ENCODE measurements at places on chromosomes 5 and 9. TPM values are rescaled to one million over a fixed set of nuclear protein-coding genes. Genes with fewer than 3 reads are reported as not detected.

- no peaks in the 10 kb centered on the region for H3K27me3 ChIP-seq
- H3K36me3 ChIP-seq = no peaks in the 10 kb centered on the region
- DNase-seq = no peak
- H3K4me3 ChIP-seq = no peak overlapping the region
Measured at GRCh38 chr9:71209890-71210289, 88.5 kb upstream of the TRPM3 start.

The PHF2 gene
- 32.8 TPM for total RNA-seq

The AIF1L gene
- 76.1 TPM for total RNA-seq

- DNase-seq = no peak
- no peak overlapping the region for H3K27ac ChIP-seq
- no peaks in the 10 kb centered on the region for H3K36me3 ChIP-seq
- no peak overlapping the region for H3K4me3 ChIP-seq
Measured at GRCh38 chr5:68257210-68257609, 41.7 kb downstream of the PIK3R1 start.

The FAM78A gene
- 1.3 TPM for total RNA-seq

The FOXD4L4 gene
- 0.67 TPM for total RNA-seq

GRCh38 chr9:35618854-35619799 lies 914 bp upstream of the CD72 start:
- no peaks in the 10 kb centered on the region for H3K27me3 ChIP-seq
- no peak overlapping the region for H3K27ac ChIP-seq
- no peaks in the 10 kb centered on the region for H3K36me3 ChIP-seq
- peaks cover 26% of the 10 kb centered on the region for H3K4me1 ChIP-seq
- DNase-seq = no peak

DNA sequence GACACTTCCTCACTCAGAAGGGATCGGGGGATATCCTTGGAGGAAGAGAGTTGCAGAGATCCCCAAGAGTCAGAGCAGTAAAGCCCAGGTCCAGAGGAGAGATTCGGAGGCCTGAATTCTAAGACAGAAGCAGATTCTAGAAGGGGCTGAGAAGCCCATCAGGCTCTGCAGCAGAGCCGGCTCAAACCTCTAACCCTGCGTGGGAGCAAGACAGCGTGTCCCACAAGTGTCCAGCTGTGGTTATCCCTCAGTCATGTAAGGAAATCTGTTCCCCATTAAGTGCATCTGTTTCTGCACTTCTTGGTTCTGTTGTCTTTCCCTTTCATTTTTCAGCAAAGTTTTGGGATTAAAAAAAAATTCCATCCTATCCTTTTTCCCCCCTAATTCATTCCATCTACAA lies 4.8 kb upstream of the DIAPH1 start:
- peaks cover 54% of the 10 kb centered on the region for H3K36me3 ChIP-seq
- H3K27ac ChIP-seq = no peak overlapping the region
- DNase-seq = no peak
- H3K4me1 ChIP-seq = no peaks in the 10 kb centered on the region

- H3K27ac ChIP-seq = peak overlapping the region; percentile 58
- H3K4me3 ChIP-seq = peak overlapping the region; percentile 77
- peaks cover 18% of the 10 kb centered on the region for H3K4me1 ChIP-seq
- no peaks in the 10 kb centered on the region for H3K27me3 ChIP-seq
- DNase-seq = no peak
Measured at GRCh38 chr5:146203872-146204192, 427 bp downstream of the RBM27 start.

- H3K27me3 ChIP-seq = no peaks in the 10 kb centered on the region
- H3K4me3 ChIP-seq = no peak overlapping the region
- H3K4me1 ChIP-seq = no peaks in the 10 kb centered on the region
- no peak overlapping the region for H3K27ac ChIP-seq
- peaks cover 4% of the 10 kb centered on the region for H3K36me3 ChIP-seq
Measured at GRCh38 chr5:149745-150485, 41.4 kb upstream of the LRRC14B start.

GRCh38 chr9:24832307-24832706 lies 286.6 kb upstream of the IZUMO3 start:
- no peak overlapping the region for H3K4me3 ChIP-seq
- H3K27ac ChIP-seq = no peak overlapping the region
- no peaks in the 10 kb centered on the region for H3K36me3 ChIP-seq
- no peaks in the 10 kb centered on the region for H3K27me3 ChIP-seq

Data from thyroid gland (tissue), 4 donors.